Hematopoietic multipotent progenitor cell treated with erythropoietin and hydrocortisone succinate and interleukin-3 and kit ligand, for 17 days (in vitro differentiated cells): ENCODE measurements at places on chromosomes 6 and 20.

GRCh38 chr6:79627422-79627821 is 3.7 kb upstream of the SH3BGRL2 start:
- DNase-seq, result no peak

- no peak for DNase-seq
These were observed 984 bp downstream of the TFAP2C start for GRCh38 chr20:56630086-56630493.

DNA sequence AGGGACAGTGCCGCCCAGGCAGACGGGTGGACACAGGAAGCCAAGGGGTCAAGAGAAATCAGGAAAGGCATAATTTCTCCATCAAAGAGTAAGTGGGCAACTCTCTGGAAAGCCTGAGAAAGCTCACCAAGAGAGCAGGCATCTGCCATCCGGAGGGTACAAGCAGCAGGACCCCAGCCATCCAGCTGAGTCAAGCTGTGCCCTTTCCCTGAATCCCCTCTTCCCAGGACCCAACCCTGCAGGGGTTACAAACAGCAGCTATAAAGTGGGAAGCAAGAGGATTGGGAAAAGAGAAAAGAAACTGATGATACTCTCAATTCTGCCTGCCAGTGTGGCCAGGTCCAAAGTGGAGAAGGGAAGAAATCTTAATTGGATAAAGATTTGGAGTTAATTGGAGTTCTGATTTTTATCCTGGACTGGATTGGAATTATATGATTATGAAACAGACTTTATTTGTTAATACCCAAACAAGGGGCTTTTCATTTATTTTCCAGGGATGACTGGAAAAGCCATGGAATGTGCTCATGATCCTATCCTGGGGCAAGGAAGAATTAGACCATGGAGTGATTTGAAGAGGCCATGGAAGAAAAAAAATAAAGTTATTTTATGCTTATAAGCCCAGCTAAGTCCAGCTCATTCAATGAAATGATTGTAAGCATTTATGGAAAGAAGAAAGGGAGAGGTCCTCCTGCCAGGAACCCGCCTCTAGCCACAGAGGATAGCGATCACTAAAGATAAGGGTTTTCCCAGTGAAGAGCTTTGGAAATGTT is 34.9 kb downstream of the NHLRC1 start:
- no peak for DNase-seq

GRCh38 chr20:60967431-60968316 is 284.4 kb upstream of the CDH4 start:
- no peak for DNase-seq

- no peak for DNase-seq
These were observed 5.3 kb downstream of the ZBTB24 start for GRCh38 chr6:109477725-109478124.

DNA sequence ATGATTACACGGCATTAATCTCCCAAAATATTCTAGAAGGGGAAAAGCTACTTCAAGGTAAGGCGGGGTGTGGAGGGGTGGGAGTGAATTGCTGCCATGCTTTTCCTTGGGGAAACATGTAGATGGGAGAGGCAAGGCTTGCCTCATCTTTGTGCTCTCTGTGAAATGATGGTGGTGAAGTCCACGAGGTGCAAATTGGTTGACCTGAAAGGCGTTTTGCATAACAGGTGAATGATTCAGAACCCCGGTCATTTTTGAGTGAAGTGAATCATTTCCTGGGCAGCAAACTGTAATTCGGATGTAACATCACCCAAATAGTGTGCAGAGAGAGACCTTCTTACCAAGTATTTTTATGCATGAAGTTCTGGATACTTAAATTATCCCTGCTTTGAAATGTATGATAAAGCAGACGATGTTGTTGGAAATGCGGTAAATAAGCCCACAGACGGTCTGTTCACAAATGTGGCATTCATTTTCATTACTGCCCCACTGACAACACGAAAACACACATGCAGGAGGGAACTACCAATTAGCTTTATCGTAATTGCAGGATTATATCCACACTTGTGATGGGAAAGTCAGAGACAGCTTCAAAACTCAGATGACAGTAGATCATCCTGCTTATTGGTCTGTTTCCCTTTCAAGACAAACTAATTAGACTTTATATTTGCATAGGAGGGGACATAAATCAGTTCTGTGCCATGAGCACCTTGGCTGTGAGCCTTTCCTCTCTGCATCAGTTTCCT is 3.0 kb downstream of the CDH4 start:
- no peak for DNase-seq

DNA sequence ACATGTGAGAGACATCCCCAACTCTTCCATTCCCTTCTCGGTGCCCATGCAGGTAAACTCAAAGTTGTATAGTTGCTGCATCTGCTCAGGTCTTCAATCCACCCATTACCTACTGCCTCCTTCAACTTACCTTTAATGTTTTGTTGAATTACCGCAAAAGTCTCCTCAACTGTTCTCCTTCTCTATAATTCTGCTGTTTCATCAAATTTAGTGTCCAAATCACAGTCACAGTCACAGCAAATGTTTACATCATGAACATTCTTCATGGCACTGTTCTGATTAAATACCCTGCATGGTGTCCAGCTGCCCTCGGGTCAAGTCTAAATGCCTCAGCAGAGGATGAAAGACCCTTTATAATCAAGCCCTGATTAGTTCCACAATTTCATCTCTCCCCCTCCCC is 130.1 kb downstream of the IPCEF1 start:
- DNase-seq, result no peak

DNA sequence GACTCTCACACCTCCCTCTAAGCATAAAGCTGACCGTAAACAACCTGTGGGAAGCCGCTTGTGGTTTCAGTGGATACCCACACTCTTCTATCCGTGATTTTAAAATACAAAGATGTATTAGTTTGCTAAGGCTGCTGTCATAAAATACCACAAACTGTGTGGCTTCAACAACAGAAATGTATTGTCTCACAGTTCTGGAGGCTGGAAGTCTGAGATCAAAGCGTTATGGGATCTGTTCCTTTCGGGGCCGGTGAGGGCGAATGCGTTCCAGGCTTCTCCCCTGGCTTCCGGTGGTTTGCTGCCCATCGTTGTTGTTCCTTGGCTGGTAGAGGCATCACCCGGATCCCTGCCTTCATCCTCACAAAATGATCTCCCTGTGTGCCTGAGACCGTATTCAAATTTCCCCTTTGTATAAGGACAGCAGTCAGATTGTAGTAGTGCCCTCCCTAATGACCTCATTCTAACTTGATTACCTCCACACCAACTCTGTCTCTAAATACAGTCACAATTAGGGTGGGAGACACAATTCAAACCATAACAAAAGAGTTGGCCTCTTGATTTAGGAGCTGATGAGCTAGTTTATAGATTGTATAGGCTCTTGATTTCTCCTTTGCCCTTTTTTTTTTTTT is 210.6 kb upstream of the SOX4 start:
- no peak for DNase-seq

DNA sequence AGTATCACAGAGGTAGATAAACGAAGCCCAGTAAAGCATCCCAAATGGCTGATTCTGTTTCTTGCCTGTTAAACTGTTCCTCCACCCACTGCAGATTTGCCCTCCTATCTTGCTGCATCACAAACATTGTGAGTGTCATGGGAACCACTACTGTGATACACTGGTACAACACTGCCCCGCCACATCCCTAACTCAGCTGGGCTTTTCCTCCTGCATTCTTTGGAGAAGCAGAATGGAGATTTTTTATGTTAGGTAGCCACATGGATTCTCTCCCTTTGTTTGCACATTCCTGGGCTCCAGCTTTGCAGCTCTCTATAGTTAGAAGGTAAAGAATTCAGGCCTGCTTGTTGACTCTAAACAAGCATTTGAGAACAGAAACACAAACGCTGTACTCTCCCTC is 234.1 kb downstream of the TMEM242 start:
- no peak for DNase-seq

DNA sequence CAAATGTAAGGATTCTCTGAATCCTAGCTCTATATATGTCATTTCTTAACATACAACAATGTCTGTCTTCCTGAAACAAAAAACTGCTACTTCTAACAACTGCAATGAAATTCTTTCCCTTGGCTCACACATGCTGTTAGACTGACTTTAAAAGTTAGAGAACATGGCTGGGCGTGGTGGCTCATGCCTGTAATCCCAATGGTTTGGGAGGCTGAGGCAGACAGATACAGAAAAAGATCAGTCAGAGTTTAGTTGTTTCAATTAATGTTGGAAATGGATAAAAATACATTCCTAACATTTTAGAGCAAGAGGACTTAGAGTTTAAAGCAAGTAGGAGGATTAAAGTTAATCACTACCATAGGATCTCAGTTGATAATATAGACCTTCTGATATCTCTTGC is 28.7 kb upstream of the KIAA1586 start:
- DNase-seq, result no peak

DNA sequence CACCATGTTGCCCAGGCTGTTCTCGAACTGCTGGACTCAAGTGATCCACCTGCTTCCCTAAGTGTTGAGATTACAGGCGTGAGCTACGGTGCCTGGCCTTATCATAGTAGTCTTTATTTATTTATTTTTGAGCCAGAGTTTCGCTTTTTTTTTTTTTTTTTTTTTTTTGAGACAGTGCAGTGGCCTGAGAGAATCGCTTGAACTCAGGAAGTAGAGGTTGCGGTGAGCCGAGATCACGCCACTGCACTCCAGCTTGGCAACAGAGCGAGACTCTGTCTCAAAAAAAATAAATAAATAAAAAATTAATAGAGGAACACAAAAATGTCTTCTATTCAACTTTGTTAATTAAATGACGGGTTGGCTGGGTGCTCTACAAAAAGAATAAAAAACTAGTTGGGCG is 12.9 kb downstream of the MAPRE1 start:
- no peak for DNase-seq

DNA sequence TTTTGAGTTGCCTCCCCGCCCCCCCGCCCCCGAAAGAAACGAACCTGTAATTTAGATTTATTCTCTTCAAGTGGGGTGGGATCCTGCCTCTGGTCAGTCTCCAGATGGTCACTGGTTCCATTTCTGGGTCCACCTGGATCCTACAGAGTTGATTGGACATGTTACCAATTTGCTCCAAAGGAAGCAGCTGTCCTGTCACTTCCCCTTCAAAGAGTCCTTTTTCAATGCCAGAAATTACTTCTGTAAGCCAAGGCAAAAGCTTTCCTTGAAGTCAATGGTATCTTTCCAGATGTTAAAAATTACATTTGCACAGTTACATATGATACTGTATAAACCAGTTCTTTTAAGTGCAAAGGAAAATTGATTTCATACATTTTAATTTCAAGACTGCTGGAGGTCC is 12.0 kb upstream of the ANKRD60 start:
- DNase-seq, result no peak

GRCh38 chr6:142784344-142784743 is 160.6 kb downstream of the HIVEP2 start:
- DNase-seq, result no peak

DNA sequence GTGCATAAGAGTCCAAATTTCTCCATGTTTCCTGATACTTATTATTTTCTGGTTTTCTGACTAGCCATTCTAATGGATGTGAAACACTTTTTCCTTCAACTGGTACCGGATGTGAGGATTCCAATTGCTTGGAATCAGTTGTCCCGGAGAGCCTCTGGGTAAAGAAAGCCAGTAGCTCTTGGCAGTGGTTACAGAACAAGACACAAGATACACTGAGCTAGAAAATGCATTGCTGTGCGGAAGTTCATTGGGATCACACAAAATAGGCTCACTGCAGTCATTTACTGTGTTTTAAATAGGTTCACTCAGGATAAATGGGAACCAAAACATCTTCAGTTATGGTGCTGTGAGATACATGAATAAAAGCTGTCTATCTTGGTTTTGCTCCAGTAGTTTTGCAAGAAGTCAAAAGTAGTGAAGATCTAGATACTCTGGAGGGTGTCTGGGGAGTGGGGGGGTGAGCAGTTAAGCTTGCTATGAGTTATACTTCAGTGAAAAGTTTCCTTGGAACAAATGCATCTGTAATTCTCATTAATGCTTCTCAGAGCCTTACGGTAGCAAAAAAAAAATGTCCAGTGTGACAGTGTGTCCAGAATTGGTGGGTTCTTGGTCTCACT is 54.4 kb upstream of the RNF182 start:
- no peak for DNase-seq
